ENCODE measurements at places on chromosomes 7 and 10.
A peak's percentile ranks its signal among the peaks of the same experiment; 100 is the strongest.

DNA sequence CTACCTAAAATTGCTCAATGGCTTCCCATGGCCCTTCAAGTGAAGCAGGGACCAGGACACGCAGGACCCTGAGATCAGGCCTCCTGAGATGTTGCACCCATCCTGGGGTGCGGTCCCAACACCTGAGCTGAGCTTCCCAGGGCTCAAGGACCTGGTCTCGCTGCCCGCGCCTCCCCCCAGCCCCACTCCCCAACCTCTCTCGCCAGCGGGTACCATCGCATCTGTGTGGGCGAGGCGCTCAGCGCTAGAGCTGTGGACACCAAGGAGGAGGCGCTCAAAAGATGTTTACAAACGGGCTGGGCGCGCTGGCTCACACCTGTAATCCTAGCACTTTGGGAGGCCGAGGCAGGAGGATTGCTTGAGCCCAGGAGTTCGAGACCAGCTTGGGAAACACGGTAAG is 7.4 kb upstream of the CRYGN start:
- DNase-seq = no peak

DNA sequence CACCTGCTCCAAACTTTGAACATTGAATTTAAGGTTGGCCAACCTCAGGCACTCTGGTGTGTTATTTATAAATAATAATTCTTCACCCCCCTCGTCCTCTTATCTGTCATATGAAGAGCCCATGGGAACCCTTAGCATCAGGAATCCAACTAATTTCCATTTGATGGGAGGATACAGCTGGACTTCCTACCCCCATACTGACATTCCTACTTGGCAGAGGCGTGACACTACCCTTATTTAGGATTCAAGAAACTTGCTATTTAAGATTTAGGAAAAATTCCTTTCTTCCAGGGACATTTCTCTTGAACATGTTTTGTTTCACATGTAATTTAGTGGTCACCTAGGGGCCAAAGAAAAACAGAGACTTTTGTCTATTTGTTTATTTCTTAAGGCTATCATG is 171.9 kb upstream of the NRP1 start:
- DNase-seq = no peak

GRCh38 chr10:1449572-1450205 is 287.6 kb downstream of the ADARB2 start:
- DNase-seq = no peak

- DNase-seq = no peak
These were observed 188.6 kb upstream of the GDF10 start for GRCh38 chr10:47111329-47111862.

- DNase-seq = no peak
These were observed 331.5 kb downstream of the PLXDC2 start for GRCh38 chr10:20147684-20148083.

DNA sequence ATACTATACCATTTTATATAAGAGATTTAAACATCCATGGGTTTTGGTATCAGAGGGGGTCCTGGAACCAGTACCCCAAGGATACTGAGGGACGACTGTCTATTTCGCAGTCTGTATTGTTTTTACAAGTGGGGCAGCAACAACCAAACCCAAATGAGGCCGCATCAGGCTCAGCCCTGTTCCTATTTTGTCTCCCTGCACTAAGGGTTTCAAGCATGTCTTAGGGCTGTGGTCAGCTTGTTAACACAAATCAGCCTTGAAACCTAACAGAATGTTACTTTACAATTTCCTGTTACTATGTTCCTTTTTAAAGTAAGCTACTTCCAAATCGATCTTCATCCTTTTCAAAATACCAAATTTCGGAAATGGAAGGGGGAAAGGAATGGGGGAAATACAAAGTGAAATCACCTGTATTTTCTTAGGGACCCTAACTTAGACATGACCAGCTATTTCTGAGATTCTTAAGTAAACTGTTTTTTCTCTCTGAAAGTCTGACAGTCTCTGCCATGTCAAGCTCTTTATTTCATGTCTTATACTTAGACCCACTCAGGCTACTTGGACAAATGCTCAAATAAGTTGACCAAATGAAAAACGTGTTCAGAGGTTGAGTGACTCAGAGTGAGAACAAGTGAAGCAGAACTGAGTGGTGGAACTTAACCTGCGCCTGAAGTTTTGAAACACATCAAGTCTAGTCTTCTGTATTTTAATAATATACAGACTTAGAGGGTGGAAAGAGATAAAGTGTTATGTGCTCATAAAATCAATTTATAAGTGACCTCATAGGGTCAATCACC is 75.8 kb downstream of the C1GALT1 start:
- no peak for DNase-seq

- no peak for DNase-seq
These were observed 88.3 kb downstream of the BAMBI start for GRCh38 chr10:28765641-28766040.

DNA sequence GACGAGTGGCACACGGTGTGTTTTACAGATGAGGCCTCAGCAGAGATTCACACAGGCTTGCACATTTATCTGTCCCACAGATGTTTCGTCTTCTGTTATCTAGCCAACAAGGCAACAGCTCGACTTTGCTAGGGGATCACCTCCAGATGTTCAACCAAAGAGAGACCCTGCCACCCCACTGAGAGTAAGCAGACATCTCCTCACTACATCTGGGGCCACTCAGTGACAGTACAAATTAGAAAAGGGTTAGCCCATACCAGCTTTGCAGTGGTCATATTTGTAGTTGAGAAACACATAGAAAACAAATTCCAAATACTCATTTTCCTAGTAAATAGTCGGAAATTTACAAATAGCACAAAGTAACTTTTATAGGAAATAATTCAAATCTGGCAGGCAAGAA is 164.2 kb downstream of the HDAC9 start:
- DNase-seq = no peak

DNA sequence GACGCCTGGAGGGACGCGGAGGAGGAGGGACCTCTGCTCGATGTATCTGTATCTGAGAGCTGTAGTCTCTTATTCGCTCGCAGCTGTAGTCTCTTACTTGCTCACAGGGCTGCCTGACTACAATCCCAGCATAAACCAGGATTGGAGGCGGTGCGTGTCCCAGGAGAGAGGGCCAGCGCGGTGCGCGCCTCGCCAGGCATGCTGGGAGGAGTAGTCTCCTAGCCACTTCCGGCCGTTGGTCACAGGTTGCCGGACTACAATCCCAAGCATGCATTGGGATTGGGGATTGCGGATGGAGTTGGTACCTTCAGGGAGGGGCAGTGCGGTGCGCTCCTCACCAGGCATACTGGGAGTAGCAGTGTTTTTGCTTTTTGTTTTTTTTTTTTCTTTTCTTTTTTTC is 421.7 kb upstream of the NUPR2 start:
- no peak for DNase-seq

GRCh38 chr7:94135180-94135579 is 131.0 kb upstream of the BET1 start:
- DNase-seq = no peak

DNA sequence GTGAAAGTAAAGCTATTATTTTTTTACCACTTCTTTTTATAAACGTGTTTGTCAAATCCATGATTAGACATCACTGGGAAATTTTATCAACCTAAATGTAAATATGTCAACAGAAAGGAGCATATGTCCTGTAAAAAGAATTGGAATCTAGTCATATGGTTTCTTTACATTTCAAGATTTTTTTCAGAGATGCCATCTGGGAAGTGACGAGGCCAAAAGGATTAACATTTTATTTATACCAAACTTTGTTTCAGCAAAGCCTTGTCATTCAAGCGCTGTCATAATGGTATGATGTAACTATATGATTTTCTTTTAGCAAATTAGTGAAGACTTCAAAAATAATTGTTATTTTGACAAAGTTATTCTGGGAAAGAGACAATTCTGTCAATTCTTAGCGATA is 117.3 kb downstream of the SEMA3A start:
- no peak for DNase-seq

DNA sequence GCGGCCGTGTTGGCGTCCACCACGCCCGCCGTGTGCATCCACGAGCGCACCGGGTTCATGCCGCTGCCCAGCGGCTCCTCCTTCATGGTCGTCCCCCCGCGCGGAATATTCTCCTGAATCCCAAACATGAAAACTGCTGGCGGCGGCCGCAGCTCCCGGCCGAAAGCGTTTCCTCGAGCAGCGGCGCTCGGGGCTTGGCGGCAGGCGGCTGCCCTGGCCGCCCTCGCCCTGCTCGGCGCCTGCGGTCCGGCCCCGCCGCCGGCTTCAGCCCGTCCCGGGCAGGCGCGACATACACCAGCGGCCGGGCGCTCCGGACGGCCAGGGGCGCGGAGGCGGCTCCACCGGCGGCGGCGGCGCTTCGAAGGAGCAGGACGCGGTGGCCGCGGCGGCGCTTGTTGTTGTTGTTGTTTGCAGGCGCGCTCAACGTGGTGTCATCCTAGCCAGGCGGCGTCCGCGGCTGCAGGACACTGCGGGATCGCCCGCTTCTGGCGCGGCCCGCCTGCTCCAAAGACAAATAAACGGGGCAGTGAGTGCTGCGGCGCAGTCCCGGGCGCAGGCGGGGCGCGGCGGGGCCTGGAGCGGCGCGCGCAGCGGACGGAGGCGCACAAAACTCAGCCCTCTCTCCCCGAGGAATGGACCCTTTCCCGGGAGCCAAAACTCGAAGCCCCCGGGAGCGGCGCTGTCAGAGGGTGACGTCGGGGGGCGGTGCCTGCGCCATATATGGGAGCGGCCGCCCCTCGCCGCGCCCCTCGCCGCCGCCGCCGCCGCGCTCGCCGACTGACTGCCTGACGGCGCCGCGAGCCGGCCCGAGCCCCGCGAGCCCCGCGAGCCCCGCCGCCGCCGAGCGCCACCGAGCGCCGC is at the start of gene EBF3:
TSS of gene EBF3 (minus strand) at position 634 of the 861 bp plus-strand sequence. CDS start at position 128, 506 bp downstream.
- no peak for DNase-seq

DNA sequence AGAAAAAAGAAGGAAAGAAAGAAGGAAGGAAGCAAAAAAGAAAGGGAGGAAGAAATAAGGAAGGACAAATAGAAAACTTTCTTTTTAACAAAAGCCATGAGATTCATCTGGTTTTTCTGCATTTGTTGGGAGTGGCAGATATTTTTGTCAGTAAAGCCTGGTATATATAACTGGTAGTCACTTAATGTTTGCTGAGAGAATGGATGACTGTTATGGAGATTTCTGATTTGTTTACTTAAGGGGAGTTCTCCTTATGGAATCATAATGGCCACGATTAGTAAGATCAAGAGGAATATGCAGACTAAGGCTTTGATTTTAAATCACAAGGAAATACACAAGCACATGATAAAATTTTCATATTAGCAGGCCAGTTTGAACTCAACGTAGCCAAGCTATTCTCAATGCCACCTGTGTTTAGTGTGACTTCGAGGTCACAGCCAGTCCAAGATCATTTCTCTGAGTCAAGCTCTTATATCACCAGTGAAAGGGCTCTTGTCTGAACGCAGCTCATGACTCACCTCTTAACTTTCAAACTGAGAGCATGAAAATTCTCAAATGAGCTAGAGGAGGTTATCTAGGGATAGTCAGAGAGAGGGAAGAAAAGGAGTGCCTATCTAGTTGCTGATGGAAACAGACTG is 445.1 kb upstream of the ZMIZ1 start:
- no peak for DNase-seq

GRCh38 chr7:5824297-5824610 is 42.8 kb upstream of the RNF216 start:
- DNase-seq = peak; percentile 56

DNA sequence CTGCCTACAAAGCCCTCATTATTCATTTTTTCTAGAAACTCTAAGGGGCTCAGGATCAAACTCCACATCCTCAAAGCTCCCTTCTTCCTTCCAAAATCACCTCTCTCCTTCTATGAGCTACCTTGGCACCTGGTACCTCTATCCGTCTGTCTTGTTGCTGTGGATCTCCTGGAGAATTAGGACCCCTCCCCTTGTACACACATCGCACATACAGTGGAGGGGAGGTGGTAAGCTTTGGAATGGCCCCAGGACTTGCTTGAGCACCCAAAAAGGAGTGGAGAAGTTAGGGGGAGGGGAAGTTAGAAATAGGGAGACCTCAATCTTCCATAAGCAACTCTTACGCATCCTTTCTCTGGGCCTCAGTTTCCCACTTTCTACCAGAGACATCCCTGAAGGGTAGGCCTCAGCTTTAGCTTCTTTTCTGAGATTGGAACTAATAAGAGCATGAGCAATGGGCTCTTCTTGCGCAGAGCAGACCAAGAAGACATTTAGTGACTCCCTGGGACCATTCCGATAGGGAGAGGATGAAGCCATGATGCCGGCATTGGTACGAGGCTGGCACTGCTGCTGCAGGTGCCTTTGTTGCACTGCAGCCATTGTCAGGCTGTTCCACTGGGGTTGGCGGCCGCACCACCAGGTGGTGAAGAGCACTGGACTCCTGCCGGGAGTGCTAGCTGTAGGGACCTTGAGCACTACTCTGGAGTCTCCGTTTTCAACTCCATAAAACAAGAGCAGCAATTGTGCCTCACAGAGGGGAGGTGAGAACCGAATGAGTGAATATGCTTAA is 4.5 kb downstream of the CYP26C1 start:
- DNase-seq = no peak

DNA sequence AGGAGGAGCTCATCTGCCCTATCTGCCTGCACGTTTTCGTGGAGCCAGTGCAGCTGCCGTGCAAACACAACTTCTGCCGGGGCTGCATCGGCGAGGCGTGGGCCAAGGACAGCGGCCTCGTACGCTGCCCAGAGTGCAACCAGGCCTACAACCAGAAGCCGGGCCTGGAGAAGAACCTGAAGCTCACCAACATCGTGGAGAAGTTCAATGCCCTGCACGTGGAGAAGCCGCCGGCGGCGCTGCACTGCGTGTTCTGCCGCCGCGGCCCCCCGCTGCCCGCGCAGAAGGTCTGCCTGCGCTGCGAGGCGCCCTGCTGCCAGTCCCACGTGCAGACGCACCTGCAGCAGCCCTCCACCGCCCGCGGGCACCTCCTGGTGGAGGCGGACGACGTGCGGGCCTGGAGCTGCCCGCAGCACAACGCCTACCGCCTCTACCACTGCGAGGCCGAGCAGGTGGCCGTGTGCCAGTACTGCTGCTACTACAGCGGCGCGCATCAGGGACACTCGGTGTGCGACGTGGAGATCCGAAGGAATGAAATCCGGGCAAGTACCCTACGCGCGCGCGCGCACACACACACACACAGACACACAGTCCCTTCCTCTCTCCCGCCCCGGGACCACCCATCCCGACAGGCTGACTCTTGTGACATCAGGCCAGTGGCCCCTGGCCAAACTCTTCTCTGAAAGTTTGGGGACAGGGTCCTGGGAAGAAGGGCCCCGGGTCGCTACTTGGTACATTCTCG is 538 bp downstream of the TRIM8 start:
- DNase-seq = peak; percentile 62

Measured in stimulated activated CD4-positive, alpha-beta T cell treated with anti-CD3 and anti-CD28 coated beads, Interleukin-1b, Interleukin-23, amount 100 ng/mL, for 4 hours (primary cell).